Fibroblast of skin of back (primary cell): ENCODE measurements at places on chromosomes 1 and 21.

GRCh38 chr1:197312163-197312562 is 44.1 kb downstream of the CRB1 start:
- no peak for DNase-seq

DNA sequence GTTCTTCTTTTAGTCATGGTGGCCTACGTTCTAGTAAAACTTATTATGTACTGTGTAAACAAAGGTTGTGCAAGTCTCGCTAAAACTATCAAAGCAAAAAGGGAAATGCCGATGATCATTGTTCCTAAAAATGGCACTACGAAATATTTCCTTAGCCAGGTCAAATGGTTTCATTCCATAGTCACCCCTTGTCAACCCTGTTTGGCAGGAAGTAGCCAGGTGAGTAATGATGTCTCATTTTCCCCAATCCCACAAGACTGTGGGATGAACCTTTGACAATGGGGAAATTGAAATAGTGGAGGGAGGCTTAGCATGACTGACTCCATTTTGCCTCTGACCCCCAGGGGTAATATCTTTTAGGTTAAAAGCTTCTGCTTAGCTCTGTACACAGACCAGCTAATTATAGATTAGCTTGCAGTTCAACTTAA is 5.6 kb upstream of the REN start:
- peak; percentile 72 for DNase-seq

DNA sequence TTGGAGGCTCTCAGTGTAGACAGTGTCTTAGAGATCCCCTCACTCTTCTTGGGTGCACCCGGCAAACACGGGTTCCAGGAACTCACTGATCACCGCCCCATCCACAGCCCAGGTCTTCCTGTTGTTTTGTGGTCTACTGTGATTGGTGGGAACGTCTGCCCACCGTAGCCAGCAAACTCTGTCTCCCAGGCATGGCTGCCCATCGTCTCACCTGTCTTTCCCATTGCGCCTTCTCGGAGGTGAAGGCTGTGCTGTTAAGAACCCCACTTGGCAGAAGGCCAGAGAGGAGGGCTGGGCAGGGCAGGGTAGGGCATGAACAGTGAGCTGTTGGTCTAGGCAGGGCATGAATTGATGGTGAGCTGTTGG is 14.1 kb upstream of the KCNA2 start:
- DNase-seq: no peak

DNA sequence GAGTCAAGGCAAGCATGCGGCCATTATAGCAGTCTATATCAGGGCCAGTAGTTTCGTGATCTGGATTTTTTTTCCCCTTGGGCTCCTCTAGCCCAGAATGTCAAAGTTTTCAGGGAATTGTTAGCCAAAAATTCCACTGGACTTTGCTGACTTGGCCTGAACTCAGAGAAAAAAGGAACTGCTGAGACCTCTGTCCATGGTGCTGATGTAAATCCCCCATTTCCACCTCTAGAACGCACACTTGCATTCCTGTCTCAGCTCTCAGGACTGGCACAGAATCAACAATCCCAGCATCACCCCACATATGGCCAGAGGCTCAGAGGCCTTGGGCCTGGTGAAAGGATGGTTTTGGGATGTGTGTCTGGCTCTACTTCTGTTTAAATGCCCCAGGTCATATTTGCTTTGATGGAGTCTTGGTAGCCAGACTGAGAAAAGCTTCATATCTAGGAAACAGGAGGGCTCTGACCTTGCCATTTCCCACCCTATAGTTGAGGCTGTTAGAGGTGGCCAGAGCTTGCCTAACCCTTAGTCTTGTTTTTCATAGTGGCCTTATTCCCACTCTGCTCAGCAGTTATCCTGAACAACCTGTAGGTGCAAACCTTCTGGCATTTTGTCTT is 16.9 kb upstream of the EFCAB14 start:
- peak; percentile 64 for DNase-seq

DNA sequence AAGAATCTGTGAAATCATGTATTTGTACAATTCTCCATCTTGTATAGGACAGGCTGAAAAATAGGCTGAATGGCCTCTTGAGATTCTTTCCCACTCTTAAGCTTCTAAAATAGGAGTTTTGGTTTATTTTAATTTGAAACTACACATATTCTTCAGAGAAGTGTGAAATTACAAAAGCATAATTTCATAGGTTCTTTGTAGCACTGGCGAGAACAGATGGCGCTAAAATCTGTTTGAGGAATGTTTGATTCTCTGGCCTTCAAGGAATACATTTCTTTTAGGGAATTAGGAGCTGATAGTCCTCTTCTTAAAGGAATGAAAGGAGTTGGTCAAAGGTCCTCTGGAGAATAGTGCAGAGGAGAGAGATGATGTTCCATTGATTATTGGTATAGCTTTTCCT is 44.9 kb downstream of the CC2D1B start:
- DNase-seq: no peak

- no peak for DNase-seq
Observed at GRCh38 chr1:246020211-246020954, 486.7 kb downstream of the SMYD3 start.

DNA sequence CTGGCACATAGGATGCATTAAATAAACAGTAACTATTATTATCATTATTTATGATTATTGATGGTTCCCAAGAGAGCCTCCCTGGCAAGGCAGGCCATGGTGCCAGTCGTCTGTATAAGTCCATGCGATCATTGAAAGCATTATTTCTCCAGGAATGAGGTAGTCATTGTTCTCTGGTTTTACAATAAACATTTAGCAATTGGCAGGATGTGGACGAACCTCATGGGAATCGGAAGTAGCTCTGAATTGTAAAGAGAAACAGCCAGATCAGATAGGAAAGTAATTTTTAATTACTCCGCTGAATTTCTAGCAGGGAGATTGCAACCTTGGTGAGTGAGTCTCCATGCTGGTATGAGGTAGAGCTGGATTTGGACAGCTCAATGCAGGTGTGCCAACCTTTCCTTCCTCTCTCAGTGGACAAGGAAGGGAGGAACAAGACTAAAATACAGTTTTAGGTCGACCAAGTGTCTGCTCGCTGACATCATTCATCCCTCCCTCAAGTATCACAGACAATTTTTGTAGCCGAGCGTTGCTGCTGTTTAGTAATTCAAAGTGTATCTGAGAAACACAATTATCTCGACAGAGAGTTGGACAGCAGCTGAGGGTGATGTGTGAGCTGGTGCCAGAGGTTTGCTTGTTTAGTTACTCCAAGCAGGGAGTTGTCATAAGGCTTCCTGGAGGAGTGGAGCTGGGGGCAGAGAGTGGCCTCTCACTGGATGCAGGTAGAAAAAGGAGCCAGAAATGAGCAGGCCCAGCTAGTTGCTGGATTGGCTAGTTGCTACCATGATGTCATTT is 250.8 kb downstream of the KCNJ6 start:
- no peak for DNase-seq

DNA sequence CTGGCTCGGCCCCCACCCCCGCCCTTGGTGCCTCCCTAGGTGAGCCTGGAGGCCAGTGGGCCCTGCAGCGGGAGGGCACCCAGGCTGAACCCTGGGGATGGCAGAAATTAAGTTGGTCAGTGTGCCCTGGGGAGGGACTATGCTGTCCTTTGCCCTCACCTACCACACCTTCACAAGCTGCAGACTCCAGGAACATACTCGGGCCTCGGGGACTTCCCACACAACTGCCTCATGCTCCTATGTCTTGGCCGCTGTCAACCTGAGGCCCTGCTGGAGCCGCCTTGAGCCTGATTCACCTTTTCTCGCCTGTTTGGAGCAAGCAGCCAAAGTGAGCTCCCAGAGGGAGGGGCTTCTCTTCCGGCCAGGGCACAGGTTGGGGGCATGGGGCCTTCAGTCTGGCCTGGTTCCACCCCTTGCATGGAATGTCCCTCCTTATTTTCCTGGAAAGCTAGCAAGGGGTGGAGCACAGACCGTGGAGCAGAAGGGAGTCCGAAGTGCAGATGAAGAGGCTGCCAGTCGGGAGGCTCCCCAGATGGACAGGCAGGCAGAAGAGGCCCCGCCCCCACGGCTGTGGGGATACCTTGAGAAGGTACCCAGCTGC is 24.7 kb downstream of the KNCN start:
- no peak for DNase-seq

DNA sequence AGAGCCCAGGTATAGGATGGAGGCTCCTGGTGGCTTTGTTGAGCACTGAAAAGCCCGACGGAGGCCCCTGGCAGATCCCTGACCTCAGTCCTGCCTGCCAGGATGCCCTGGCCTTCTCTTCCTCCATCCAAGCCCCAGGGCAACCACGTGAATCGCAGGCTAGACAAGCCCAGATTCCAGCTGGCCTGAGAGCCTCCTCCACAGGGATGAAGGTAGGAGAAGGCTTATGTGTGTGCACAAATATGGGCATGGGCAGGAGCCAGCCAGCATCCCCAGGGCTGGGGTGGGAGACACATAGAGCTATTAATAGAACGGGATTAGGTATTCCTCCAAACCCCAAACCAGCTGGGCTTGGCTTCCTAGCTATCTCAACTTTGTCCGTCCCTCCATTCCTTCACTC is 4.0 kb upstream of the EXTL1 start:
- DNase-seq: peak; percentile 84

GRCh38 chr1:48214820-48215219 is 7.7 kb upstream of the SLC5A9 start:
- DNase-seq: no peak

DNA sequence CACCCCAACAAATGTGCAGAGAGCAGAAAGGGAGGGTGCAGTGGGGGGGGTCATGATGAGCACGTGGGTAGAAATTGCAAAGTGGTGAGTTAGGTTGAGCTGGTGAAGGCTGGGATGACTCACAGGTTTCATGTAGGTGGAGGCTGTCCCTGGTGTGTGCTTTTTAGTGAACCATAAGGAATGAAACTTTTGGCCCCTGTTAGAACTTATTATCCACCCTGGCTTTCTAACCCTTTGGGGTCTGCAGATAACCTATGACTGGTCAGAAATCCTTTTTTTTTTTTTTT is 46.9 kb downstream of the DOP1B start:
- DNase-seq: peak; percentile 87

DNA sequence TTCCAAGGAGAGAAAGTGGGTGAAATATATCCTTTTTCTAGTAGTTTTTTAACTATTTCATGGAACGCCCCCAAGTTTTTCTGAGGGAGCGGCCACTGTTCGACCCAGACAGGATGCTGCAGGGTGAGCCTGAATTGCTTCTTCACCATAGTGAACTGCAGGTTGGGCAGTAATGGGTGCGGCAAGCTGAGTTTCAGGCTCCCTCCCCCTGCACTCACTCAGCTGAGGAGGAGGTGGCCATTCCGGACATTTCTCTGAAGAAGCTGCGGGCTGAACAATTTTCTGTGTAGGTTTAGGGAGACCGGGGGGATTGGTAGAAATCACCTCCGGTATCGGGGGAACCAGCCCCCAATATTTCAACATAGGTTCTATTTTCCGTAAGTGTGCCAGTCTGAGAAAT is 8.2 kb downstream of the DAP3 start:
- no peak for DNase-seq

GRCh38 chr1:172637522-172637921 is 21.4 kb upstream of the FASLG start:
- peak; percentile 93 for DNase-seq

DNA sequence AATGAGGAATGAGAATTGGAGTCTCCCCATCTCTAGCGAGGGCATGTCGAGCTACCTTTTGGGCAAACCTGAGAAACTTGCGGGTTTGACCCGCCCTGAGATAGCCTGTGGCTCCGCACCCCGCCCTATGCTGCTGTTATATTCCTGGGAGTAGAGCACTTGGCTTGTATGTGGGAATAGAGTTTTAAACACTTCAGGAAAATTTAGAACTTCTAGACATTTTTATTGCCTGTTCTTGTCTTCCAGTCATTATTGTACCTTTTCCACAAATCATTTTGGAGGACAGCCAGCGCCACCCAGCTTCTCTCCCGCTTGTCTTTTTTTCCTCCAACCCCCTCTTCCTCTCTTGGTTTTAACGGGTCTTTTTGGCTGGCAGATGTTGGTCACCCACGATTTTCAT is 738 bp downstream of the GNPAT start:
- DNase-seq: peak; percentile 19

GRCh38 chr1:195960580-195960979 is 647.7 kb downstream of the KCNT2 start:
- DNase-seq: no peak

GRCh38 chr1:92551916-92552315 is 65.2 kb upstream of the GFI1 start:
- no peak for DNase-seq

- peak; percentile 36 for DNase-seq
Observed at GRCh38 chr1:82538876-82539275, 738.1 kb downstream of the ADGRL2 start.

DNA sequence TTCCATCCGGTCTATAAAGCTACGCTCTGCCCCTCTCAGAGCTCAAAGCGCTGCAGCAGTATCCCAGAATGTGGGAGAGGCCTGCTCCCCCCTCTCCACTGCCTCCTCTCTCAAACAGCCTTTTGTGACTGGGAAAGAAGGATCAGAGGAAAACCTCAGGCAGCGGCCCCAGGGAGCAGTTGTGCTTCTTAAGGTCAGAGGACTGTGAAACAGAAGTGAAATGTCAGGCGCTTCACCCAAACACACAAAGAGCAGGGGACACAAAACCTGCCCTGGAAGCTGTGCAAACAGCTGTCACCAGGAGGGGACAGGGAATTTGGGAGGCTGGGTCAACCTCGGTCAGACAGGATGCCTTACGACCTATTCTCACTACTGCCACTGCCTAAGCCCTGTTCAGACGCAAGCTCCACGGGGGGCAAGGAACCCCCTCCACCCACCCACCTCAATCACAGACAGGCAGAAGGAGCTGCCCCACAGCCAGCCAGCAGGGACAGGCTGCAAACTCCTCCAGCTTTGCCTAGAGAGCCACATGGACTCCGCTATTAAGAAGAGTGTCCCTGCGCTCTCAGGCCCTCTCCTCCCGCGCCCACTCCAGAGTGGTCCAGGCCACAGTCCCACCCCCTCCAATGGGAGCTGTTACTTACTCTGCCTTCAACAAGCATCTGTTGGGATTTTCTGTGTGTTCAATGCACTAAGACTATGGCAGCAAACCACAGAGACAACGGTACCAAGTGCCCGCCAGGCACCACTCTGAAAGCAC is 14.6 kb downstream of the SSBP3 start:
- DNase-seq: no peak

- no peak for DNase-seq
Observed at GRCh38 chr1:18285538-18285924, 177.9 kb downstream of the IGSF21 start.

DNA sequence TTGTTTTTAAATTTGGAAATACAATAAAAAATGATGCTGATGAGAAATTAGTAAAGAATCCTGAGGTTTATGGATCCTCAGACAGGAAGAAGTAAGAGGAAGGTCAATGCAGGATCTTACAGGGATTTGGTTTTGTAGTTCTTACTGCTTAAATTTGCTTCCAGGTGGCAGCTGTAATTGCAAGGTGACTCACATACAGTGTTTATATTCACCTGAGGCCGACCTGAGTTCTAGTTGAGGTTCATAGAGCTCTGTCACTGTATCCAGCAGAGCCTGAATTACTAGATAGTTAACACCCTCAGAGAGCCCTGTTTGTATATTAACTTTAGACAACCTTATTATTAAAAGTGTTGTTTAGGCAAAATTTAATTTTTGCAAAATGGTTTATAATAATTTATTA is 1.4 kb upstream of the WDR26 start:
- DNase-seq: no peak

DNA sequence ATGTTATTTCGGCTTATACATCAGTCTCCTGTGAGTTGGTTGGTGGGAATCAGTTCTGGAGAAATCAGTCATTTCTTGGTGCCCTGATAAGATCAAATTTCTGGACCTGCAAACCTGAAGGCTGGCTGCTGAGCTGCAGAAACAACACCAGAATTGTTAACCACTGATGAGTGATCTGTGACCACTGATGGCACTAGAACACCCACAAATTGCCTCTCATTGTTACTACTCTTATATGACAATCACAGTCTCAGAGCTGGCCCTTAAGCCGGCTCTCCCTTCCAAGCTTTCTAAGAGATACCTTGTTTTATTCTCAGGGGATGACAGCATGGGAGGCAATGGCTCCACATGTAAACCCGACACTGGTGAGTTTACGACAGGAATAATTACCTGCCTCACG is 1.9 kb downstream of the C1orf162 start:
- DNase-seq: no peak
